Stimulated activated CD4-positive, alpha-beta T cell treated with anti-CD3 and anti-CD28 coated beads, Interleukin-15, amount 100 ng/mL, for 1 hour (primary cell): ENCODE measurements at places on chromosomes 11 and 22.

- no peak for DNase-seq
These were observed 5.2 kb downstream of the CYTH4 start for GRCh38 chr22:37287550-37287951.

- DNase-seq, result no peak
These were observed 628.1 kb downstream of the METTL15 start for GRCh38 chr11:28736256-28736655.

DNA sequence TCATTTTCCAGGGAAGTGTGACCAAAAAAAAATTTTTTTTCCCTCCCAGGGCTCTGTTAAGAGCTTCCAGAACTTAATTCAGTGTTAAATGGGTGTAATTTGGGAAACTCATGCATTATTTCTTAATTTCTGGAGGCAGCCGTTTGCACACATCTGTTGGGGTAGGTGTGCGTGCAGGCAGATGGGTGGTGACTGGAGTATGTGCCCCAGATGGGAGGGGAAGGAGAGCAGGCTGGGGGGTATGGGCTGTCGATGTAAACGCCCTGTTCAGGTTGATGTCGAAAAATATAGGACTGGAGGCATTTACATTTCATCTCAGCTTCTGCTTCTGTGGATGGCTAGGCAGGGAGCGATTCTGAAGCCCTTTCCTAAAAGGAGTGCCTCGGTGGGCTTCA, 13.7 kb upstream of the SHISAL1 start:
- no peak for DNase-seq

GRCh38 chr11:76493040-76493439, 48.2 kb downstream of the EMSY start:
- no peak for DNase-seq

DNA sequence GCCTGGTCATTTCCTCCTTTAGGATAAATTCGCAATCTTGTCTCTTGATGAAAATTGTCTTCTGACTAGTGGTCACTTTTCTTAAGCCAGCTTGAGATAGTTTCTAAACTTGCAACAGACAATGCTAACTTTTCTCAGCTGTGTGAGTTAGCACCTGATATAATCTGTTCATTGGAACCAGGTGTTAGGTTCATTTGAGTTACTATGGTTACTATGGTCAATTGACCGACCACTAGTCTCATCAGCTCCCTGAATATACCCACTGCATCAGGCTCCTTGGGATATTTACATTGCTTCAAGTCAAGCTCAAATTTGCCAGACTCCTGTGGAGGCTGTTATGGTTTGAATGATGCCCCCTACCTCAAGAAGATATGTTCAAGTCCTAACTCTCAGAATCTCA, 54.5 kb downstream of the SC5D start:
- DNase-seq, result no peak

- no peak for DNase-seq
These were observed 49.7 kb downstream of the LINC01488 start for GRCh38 chr11:69531071-69531716.
